ENCODE measurements at places on chromosomes 3 and 15.

GRCh38 chr3:49723296-49723627, 489 bp downstream of the GMPPB start:
- peak; percentile 55 for DNase-seq

- no peak for DNase-seq
These were observed 287.8 kb upstream of the MCTP2 start for GRCh38 chr15:93943586-93943985.

- no peak for DNase-seq
These were observed 536.7 kb upstream of the LMCD1 start for GRCh38 chr3:7964899-7965298.

DNA sequence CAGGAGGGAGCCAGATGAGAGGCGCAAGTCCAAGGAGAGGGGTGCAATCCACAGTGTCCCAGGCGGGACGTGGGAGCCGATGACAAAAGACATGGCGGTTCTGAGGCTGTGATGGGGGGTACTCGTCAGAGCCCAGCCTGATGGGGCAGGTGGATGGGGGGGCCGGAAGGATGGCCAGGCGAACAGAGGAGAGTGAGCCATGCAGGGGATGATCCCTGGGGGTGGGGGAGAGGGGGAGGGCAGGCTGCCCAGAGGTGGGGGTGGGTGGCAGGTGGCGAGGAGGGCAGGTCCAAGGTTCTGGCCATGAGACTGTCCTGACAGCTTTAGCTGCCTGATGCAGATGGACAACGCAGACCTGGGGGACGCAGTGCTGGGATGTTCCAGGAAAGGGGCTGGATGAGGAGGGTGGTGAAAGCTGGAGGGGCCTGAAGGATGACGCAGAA, 8.9 kb upstream of the CSPG4 start:
- DNase-seq = no peak

DNA sequence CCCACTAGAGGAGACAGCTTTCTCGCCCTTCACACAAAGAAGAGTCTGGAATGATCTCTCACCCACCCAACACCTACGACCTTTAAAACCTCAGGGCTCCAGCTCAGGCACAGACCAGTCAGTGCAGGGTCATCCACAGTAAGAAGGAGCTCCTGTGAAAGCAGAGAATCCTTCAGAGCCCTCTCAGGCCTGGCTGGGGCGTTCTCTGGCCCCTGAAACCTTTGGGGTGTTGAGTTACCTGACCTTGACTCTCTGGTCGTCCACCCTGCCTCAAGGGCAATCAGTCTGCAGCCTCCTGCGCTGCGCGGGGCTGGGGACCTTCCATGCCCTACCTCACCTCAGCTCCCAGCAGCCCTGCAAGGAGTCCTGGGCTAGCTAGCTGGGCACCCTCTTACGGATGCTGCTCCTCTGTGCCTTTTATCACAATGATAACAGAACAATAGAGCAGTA, 106.2 kb downstream of the ADCY5 start:
- DNase-seq = no peak

DNA sequence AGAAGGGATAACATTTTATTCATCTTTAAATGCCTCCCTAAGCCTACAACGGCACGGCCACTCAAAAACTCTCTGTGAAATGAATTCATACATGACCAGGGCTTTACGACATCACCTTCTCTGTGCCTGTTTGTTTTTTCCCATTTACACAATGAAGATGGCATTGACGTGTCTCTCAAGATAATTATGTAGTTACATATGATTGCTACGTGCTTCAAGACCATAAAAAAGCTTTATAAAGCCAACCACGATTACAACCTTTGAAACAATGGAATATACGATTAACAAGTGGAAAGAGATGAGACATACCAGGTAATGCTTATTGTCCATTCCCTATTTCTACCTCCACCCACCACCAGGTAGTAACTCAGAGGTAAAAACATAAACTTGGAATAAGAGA, 168.4 kb downstream of the P3H2 start:
- no peak for DNase-seq

DNA sequence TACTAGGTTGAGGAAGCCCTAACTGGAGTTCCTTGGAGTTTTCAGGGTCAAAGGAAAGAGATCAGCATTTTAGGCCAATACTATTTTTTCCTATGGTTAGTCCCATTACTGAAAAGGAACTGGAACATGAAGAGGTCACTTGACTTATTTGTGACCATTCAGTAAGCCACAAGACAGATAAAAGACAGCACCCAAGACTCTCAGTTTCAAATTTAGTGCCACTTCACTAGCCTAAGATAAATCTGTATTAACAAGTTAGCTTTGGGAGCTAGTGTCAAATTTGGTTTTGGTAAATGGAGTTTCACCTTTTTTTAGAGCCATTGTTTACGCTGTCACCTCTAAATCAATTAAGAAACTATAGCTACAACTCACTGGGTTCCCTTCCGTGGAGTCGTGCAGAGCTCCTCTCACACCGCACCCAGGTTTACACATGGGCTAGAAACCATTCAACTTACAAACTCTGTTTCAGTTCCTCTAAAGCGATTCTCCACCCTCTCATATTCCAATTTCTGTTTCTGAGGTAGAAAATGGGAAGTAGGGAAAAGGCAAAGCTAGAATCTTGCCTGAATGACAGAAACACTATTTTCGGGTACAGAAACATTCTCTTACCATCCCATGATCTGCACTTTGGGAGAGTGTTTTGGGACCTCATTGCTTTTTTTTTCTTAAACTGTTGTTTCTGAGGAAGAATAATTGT, 14.4 kb downstream of the CCDC32 start:
- DNase-seq = no peak

DNA sequence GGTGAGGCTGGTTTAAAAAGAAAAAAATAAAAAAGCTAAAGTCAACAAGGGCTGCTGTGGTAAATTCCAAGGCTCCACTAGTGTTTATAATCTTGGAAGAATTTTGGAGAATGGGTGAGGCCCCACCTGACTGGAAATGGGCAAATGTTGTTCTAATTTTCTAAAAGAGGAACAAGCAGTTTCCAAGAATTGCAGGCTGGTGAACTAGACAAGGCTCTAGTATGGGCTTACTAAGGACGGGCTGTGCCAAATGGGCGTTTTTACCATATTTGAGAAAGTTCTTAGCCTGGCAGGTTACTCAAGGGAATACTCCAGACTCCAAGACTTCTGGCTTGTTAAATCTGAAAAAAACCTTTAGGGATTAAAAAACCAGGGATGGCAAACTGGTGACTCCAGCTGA, 67.0 kb upstream of the ABHD2 start:
- DNase-seq = no peak
